Stromal cell of bone marrow (primary cell): ENCODE measurements at places on chromosomes 7 and 10.

- no peak for DNase-seq
Measured at GRCh38 chr7:21076574-21076973, 289.9 kb upstream of the SP8 start.

- no peak for DNase-seq
Measured at GRCh38 chr10:110360857-110361474, 56.2 kb upstream of the SMNDC1 start.

GRCh38 chr7:107998660-107999480 lies 4.1 kb downstream of the LAMB1 start:
- DNase-seq: no peak

DNA sequence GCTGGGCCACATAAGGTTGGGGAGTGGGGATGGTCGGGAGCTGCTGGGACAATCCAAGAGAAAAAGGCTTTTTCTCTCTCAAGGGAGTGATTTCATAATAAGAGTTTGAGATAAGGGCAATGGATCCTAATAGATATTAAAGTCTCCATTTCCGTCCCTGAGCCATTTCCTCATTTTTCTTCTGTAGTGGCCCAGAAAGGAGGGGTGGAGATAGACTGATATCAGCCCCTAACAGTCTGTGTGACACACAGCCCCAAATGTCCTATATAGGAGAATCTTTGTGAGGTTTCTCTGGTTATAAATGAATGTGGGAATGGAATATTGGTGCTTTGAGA lies 35.2 kb downstream of the PRSS2 start:
- no peak for DNase-seq

DNA sequence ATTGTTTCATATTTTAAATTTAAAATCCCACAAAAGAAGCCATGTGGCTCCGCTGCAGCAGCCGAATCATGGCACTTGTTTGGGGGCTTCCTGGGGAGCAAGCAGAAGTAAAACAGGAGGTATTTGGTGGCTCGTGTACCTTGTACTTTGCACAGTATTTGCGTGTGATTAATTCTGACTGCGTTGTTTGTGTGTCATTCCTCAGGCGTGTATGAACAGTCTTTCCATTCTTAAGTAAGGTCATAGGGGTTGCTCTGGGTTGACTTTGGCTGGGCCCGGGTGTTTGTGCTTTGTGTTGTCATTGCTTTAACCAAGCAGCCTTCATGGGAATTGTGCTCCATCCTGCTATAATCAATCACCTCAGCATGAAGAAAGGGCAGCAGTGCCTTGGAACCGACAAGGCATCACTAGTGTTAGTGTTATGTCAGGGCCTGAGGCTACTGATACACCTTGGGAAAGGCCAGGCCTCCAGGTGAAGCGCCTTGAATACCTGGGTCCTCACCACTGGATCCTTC lies 182.4 kb downstream of the ARHGAP21 start:
- DNase-seq: no peak

- DNase-seq: no peak
Measured at GRCh38 chr7:114711241-114711640, 210.7 kb upstream of the MDFIC start.

- no peak for DNase-seq
Measured at GRCh38 chr7:48411619-48412018, 240.4 kb downstream of the ABCA13 start.

GRCh38 chr10:90481326-90481923 lies 376.4 kb downstream of the HTR7 start:
- DNase-seq: no peak

DNA sequence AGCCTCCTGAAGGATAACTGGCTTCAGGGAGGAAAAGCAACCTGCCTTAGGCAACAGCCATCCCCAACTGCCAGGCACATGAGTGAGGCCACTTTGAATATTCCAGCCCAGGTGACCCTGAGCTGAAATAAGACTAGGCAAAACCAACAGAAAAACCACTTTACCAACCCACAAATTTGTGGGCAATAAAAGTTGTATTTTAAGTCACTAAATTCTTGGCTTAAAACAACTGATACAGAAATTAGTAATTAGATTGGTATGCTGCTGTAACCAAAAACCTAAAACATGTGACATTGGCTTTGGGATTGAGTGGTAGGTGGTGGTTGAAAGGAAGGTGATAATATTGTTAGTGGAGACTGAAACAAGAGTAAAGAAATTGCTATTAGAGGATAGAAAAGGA lies 39.9 kb downstream of the ABCB4 start:
- no peak for DNase-seq

GRCh38 chr7:155979566-155979965 lies 167.3 kb upstream of the SHH start:
- DNase-seq: no peak

GRCh38 chr10:30894221-30894620 lies 137.4 kb downstream of the ZNF438 start:
- no peak for DNase-seq

GRCh38 chr7:23369100-23369499 lies 70.0 kb downstream of the MALSU1 start:
- no peak for DNase-seq

DNA sequence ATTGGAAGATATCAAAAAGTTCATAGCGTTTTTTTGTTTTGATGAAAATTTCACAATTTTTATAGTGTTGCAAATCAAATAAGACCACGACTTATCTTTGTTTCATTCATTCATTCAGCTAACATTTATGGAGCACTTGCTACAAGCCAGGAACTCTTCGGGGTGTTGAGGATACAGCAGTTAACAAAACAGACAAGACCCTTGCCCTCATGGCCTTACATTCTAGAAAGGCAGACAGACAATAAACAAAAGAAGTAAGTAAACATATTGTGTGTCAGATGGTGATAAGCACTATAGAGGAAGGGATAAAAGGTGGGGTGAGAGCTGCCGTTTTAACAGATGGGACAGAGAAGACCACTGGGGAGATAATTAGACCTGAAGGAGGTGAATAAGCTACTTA lies 41.6 kb upstream of the GSAP start:
- DNase-seq: no peak

- no peak for DNase-seq
Measured at GRCh38 chr10:1472178-1472958, 265.0 kb downstream of the ADARB2 start.

GRCh38 chr7:123635551-123636359 lies 19.9 kb upstream of the LMOD2 start:
- no peak for DNase-seq

DNA sequence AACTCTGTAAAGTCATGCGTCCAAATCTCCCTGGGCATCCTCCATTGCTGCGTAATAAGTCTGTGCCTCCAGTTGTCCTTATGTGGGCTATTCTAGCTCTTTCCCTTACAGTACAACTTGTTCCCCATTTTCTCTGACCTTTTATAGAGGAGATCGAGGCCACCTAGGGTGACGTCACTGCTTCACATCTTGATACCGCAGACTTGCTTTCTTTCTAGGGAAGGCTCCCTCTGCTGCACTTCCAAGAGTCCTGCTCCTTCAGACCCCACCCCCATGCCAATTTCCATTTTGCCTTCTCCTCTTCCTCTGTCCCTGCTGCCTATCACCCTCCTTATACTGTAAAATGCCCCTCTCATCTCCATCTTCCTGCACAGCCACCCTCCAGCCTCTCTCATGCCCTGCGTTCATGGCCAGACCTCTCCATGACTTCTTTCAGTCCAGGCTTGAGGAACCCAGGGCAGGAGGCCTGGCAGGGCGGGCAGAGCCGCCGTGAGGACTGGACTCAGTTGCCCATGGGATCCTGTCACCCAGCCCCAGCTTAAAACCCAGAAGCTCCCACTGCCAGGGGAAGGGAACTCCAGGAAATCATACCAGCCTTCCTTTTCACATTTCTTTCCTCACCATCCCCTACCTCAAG lies 57.5 kb downstream of the CAMK1D start:
- no peak for DNase-seq

DNA sequence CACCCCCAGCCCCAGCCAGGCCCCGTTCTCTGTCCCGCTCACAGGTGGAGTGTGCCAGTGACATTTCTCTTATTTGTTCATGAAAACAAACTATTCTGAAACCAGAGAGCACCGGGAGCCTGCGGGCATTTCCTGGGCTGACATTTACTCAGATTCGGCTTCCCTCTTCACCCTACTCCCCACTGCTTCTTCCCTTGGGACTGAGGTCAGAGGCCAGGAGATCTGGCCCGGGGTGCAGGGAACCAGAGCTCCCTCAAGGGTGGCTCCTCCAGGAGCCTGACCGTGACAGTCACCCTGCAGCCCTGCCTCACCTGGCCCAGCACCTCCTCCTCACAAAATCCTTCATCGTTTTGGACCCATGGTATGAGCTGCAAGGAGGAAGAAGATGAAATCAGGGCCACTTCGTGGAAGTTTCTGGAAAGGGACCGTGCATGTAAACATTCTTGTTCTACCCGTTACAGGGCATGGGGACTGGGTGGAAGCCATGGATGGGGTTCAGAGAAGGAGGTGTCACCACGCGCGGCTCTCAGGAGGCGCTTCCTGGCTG lies 12.2 kb downstream of the BHLHA15 start:
- no peak for DNase-seq

DNA sequence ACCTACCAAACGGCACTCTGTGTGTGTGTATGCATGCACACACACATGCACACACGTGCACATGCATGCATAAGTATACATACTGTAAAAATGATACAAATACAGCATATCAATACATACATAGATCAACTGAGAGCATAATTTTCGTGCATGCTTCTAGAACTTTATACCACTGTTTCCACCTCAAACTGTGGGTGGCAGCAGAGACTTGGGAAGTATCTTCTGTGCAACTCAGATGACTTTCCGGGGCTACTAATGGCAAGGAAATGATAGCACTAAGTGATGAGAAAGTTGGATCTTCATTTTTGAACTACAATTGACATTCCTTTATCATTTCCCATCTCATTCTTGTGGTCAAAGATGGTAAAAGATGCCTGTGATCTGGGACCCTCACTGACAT lies 570.7 kb downstream of the REEP3 start:
- DNase-seq: no peak

DNA sequence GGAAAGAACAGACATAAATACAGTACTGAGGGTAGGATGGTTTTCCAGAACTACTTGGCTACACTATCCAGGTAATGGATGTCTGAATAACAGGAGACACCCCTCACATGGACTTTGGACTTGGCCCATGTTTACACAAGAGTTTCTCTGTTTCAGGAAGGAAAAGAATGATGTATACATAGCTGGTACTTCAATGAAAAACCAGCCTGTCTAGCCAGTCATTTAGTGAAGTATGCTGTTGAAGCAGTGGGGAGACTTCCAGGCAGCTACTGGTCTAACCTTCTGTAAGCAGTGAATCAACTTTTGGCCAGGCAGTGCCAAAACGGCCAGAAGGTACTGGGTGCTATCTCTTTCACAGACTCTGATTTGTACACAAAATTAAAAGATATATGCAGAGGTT lies 135.0 kb downstream of the MBL2 start:
- DNase-seq: no peak

GRCh38 chr10:8158193-8159071 lies 103.9 kb downstream of the GATA3 start:
- DNase-seq: peak; percentile 6

DNA sequence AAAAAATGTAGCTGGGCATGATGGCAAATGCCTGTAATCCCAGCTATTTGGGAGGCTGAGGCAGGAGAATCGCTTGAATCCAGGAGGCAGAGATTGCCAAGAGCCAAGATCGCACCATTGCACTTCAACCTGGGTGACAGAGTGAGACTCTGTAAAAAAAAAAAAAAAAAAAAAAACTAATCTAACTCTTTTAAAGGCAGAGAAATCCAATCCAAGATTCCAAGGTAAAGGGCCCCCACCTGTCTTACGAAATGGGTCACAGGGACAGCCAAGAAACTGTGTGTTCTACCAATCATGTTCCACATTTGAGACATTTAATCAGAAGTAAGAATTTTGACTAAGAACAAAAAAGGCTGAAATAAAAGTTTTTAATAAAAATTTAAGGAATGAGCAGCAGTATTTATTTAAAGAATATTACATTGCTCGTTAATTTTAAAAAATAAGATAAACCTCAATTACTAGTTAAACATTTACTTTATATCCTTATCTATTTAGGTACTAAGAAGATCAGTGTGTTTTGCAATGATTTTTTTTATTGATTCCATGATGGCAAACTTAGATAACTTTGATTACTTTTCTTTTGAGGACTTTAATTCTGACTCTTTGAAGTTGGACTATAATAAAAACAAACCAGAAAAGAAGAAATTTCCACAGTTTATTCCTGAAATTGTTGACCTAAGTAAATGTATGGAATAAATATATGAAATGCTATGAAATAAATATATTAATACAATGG lies 6.7 kb upstream of the OAT start:
- DNase-seq: no peak

- no peak for DNase-seq
Measured at GRCh38 chr7:36851382-36851781, 127.1 kb upstream of the AOAH start.

DNA sequence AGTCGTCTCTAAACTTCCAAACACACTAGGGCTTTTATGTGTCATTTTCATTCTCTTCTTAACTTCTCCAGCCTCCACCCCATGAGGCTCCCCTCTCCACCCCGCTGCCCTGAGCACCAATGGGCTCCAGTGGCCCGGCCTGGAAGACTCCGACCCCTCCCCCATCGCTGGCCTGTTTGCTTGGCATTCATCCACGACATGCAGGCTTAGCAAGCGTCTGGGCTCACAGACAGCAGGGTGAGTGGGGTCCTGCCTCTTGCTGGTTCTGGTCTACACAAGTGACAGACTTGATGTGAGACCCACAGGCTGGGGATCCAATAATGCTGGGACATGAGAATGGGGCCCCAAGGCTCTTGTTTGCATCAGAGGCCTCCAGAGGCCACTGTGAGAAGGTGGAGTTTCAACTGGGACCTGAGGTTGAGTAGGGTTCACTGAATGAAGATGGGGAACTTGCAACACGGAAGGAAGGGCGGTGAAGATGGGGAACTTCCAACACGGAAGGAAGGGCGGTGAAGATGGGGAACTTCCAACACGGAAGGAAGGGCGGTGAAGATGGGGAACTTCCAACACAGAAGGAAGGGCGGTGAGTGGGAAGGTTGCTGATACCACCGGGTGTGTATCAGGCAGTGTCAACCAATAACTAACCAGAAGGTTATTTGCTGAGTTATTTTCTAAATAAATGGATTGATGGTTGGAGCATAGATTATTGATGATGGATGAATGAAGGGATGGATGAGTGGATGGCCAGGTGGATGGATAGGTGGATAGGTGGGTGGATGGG lies 14.0 kb downstream of the KNDC1 start:
- no peak for DNase-seq

GRCh38 chr10:21953585-21954057 lies 49.9 kb downstream of the DNAJC1 start:
- DNase-seq: peak; percentile 13
